PC-9 (cell line): ENCODE measurements at places on chromosomes 7 and 10. TPM values are rescaled to one million over a fixed set of nuclear protein-coding genes. Genes with fewer than 3 reads are reported as not detected.

Gene ARHGEF5
- total RNA-seq: 40.0 and 50.1 TPM in 2 replicates

GRCh38 chr10:44885710-44886109 is 25.4 kb upstream of the TMEM72 start:
- no peak for DNase-seq

GRCh38 chr7:40758590-40758989 is 623.8 kb downstream of the SUGCT start:
- DNase-seq: no peak

DNA sequence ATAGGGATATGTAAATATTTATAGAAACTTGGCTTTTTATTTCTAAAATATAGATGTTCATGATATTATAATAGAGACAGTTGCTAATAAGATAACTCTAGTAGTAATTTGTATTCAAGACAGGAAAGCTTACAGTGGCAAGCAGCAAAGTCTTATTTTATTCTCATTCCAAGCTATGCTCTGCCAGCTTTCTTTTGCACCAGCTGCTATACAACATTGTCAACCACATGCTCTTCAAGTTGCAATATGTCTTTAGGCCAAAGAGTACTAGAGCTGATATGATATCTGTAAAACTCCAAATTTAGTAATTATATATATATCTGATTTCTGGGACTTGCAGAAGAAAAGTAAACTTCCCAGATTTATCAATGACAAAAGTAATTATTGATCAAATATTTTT is 350.1 kb downstream of the HGF start:
- no peak for DNase-seq

GRCh38 chr10:48577158-48577557 is 27.7 kb downstream of the ARHGAP22 start:
- DNase-seq: no peak

Gene VAX1
- total RNA-seq: not detected in 2 replicates

- no peak for DNase-seq
Observed at GRCh38 chr10:119029613-119030420, at the start of gene NANOS1. Gene NANOS1 (plus strand): TSS chr10:119029714. CDS start chr10:119029802, 88 bp downstream.

Gene NSMCE4A
- 26.8 and 32.4 TPM in 2 replicates for total RNA-seq

Gene SLIT1
- not detected in 2 replicates for total RNA-seq

DNA sequence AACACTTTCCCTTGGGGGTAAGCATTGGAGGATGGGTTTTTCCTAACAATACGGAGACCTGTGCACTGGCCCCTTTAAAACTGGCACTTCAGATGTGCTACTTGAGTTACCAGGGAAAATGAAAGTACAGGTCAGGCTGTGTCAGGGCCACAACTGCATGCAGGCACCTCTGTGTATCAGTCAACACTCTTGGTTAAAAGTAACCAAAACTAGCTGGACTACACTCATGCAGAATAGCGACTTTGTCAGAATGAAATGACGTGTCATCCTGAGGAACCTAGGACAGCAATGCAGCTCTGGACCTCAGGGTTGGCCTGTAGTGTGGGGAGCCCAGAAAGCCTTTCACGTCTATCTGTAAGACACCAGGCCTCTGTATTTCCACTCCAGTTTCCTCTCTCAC is 33.8 kb upstream of the SMKR1 start:
- no peak for DNase-seq

DNA sequence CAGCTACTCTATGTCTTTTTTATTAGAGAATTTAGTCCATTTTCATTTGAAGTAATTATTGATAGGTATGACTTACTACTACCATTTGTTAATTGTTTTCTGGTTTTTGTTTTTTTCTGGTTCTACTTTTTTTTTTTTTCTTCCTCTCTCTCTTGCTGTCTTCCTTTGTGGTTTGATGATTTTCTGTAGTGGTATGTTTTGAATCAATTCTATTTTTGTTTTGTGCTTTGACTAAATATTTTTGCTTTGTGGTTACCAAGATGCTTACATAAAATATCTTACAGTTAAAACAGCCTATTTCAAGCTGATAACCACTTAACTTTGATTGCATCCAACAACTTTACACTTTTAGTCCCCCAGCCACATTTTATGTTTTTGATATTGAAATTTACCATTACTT is 3.3 kb upstream of the OR2F2 start:
- no peak for DNase-seq

Gene COL26A1
- total RNA-seq: 0.20 and 0.38 TPM in 2 replicates

DNA sequence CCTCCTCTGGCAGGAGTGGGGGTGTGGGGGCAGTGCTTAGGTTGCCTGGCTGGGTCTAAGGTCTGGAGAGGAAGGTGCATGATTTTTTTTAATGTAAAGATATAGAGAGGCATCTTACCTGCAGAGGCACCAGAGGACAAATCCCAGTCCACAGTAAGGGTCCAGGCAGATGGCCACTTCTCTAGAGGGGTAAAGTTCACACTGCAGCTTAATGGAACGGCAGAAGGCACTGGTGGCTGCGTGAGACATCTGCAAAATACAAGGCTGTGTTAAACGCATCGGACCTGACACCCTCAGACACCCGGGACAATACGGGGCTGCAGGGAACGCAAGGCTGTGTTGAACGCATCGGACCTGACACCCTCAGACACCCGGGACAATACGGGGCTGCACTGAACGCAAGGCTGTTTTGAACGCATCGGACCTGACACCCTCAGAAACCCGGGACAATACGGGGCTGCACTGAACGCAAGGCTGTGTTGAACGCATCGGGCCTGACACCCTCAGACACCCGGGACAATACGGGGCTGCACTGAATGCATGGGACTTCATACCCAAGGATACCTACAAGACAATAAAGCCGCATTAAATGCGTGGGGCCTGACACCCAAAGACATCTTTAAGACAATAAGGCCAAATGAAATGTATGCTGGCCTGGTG is 206.0 kb downstream of the ZMYND11 start:
- no peak for DNase-seq

- DNase-seq: no peak
Observed at GRCh38 chr7:69577221-69577620, 21.1 kb upstream of the AUTS2 start.

Gene NPTX2
- total RNA-seq: not detected in 2 replicates

GRCh38 chr7:136138991-136139390 is 161.8 kb upstream of the MTPN start:
- no peak for DNase-seq

Gene TIMM23B
- total RNA-seq: 15.1 and 17.3 TPM in 2 replicates

GRCh38 chr7:33981671-33982424 is 76.5 kb downstream of the BMPER start:
- no peak for DNase-seq

GRCh38 chr7:42843205-42843800 is 68.6 kb downstream of the C7orf25 start:
- peak; percentile 22 for DNase-seq

- no peak for DNase-seq
Observed at GRCh38 chr10:26367771-26368170, 70.4 kb upstream of the APBB1IP start.

Gene STEAP1
- 6.3 and 6.5 TPM in 2 replicates for total RNA-seq

GRCh38 chr7:71548746-71549145 is 416.8 kb downstream of the GALNT17 start:
- DNase-seq: no peak

Gene SCIN
- 0.33 and 0.92 TPM in 2 replicates for total RNA-seq

- DNase-seq: no peak
Observed at GRCh38 chr7:126699707-126700106, 553.0 kb downstream of the GRM8 start.

- no peak for DNase-seq
Observed at GRCh38 chr10:82737549-82737948, 862.6 kb downstream of the NRG3 start.

GRCh38 chr7:69095649-69096048 is 502.6 kb upstream of the AUTS2 start:
- DNase-seq: no peak

- no peak for DNase-seq
Observed at GRCh38 chr7:133047321-133047720, 34.6 kb downstream of the CHCHD3 start.

- no peak for DNase-seq
Observed at GRCh38 chr7:128172963-128173362, 68.1 kb upstream of the LEP start.

DNA sequence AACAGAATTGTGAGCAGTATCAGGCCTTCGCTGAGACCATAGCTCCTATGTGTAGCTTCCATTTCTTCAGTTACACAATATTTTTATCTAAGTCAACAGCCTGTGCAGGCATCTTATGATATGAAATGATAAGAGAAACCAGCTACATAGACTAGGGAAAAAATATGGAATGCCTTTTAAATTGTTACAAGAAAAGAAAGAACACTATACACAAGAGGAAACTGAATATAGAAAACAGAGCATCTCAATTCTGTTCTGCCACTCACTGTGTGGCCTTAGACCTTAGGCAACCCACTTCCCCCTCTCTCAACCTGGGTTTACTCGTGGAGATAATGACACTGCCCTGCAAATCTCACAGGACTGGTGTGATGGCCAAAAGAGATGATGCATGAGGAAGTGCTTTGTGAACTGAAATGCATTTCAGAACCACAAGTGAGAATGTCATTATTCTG is 132.9 kb downstream of the LRRN3 start:
- no peak for DNase-seq

Gene INHBA
- 17.3 and 17.6 TPM in 2 replicates for total RNA-seq

Gene EGFR
- 324 and 342 TPM in 2 replicates for total RNA-seq

Gene MACC1
- 48.4 and 50.8 TPM in 2 replicates for total RNA-seq

GRCh38 chr10:61108915-61109314 is 164.9 kb upstream of the RHOBTB1 start:
- DNase-seq: no peak

DNA sequence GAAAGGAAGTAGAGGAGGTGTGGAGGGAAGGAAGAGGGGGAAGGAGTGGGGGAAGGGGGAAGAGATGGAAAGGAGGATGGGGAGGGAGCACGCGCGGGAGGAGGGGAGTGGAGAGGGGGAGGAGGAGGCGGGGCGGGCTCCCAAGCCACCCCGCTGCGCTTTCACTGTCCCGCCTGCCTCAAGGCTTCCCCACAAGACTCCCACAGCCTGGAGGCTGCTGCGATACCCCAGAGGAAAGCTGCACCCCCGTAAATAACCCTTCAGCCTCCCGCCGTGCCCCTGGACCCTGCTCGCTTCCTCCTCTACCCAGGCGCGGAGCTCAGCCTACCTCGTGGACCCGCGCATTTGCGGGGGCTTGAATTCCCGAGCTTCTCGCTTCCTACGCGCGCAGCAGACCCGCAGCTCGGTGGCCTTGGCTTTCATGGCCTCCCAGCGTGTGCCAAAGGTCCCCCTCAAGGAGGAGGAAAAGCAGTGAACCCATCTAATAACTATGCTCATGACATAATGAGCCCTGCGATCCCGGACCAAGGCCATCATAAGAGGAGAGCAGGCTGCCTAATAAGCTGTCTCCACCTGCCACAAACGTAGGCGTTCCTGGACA is at the start of gene C10orf67:
C10orf67 (minus strand) TSS at position 557 of the 601 bp plus-strand sequence; CDS start at position 534, 23 bp downstream.
- peak; percentile 49 for DNase-seq

DNA sequence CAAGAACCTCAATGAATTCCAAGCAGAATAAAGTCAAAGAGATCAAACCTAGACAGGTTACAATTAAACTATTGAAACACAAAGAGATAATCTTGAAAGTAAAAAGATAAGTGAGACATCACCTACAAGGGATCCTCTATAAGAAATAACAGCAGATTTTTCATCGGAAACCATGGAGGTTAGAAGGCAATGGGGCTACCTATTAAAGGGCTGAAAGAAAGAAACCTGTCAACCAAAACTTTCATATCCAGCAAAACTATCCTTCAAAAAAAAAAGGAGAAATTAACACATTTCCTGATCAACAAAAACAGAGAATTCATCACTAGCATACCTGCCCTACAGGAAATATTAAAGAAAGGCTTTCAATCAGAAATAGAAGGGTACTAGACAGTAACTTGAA is 244.9 kb downstream of the ARHGAP12 start:
- no peak for DNase-seq

Gene ECHS1
- 86.6 and 90.7 TPM in 2 replicates for total RNA-seq

DNA sequence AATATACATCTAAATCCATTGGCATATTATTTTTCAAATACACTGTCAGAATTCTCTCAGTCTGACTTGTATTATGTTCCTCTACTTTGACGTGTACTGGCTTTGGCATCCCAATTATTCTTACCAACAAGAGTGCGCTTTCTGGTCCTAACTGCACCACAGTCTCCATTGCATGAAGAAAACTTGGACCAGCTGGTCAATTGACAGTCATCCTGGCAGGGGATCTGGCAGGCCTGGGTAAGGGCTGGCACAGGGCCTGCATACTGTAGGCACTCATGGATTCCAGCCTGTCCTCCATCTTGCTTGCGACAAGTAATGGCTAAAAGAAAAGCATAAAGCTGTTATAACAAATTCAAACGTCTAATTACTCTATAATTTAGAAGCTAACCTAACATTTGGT is 384.9 kb downstream of the THSD7A start:
- no peak for DNase-seq

GRCh38 chr10:30017556-30017955 is 41.8 kb downstream of the JCAD start:
- no peak for DNase-seq

Gene VSTM2A
- not detected in 2 replicates for total RNA-seq

Gene PLXNA4
- 0.73 and 1.0 TPM in 2 replicates for total RNA-seq

DNA sequence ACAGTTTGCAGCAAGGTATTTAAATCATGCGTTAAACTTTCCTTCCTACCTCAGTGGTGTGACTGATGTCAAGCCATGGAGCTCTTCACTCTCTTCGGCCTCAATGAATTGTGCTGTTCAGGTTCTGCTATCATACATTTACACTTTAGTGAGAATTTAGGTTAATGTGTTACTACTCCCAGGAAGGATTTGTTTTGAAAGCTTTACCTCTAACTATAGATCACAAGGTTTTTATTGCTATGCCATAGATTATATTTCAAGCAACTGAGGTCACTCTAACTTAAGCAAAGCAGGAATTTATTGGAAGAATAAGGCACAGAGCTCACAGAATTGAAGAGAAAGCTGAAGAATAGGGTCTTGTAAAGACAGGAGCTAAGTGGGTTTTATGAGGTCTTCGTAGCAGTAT is 11.0 kb upstream of the ADD3 start:
- no peak for DNase-seq
